ENCODE measurements at places on chromosomes 3 and 15. TPM values are rescaled to one million over a fixed set of nuclear protein-coding genes. Genes with fewer than 3 reads are reported as not detected.

DNA sequence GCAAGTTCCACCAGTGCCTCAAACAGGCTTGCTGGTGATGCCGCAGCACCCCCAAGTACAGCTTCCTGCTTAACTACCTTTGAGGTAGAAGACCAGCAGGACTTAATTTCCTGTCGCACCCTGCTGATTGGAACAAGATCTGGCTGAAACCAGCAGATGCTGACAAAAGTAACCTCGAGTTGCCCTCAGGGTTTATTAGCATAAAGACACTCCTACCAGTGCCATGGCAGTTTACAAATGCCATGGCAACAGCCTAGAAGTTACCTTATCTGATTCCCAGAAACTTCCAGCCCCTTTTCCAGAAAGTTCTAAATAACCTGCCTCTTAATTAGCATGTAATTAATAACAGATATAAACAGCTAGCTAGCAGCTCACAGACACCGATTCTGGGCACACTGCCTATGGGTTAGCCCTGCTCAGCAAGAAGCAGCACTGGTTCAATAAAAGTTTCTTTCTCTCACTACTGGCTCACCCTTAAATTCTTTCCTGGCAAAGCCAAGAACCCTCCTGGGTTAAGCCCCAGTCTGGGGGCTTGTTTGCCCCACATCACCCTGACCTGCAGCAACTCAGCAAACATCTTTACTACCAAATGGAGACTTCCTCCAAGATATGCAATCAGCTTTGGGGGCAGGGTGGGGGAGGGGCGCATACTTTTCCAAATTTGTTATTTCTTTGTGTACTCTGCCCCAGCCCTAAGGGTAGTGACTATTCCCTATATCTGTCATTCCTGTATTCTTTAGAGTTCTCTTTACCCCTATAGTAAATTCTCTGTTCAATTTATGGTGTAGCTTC lies 54.2 kb downstream of the MAP4 start:
- no peak overlapping the region for H3K27ac ChIP-seq
- DNase-seq: no peak
- no peaks in the 10 kb centered on the region for H3K36me3 ChIP-seq
- no peak overlapping the region for H3K4me3 ChIP-seq

DNA sequence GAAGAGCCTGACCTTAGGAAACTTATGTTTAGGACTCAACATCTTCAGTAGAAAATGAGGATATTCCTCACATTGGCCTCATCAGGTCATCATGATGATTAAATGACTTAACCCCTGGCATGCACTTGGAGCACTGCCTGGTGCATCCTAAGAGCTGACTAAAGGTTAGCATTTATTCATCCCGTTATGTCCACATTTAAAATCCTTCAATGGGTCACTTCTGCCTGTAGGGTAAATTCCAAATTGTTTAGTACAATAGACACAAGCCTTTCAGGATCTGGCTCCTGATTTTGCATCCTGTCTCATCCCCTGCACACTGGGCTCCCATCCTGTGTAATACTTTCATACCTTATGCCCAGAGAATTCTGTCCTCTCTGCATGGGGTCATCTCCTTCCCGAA lies 195.2 kb upstream of the MCTP2 start:
- no peak for DNase-seq
- H3K27me3 ChIP-seq: no peaks in the 10 kb centered on the region
- no peak overlapping the region for H3K4me3 ChIP-seq
- H3K27ac ChIP-seq: no peak overlapping the region
- H3K36me3 ChIP-seq: no peaks in the 10 kb centered on the region

GRCh38 chr3:179196098-179196497 lies 47.9 kb downstream of the PIK3CA start:
- H3K4me1 ChIP-seq: peaks cover 5% of the 10 kb centered on the region
- H3K4me3 ChIP-seq: no peak overlapping the region
- H3K36me3 ChIP-seq: peaks cover 2% of the 10 kb centered on the region
- no peak for DNase-seq
- H3K27ac ChIP-seq: no peak overlapping the region
- H3K27me3 ChIP-seq: no peaks in the 10 kb centered on the region

The IP6K1 gene
- 33.8 TPM for total RNA-seq

- H3K36me3 ChIP-seq: no peaks in the 10 kb centered on the region
- H3K4me1 ChIP-seq: no peaks in the 10 kb centered on the region
- DNase-seq: no peak
- no peaks in the 10 kb centered on the region for H3K27me3 ChIP-seq
Measured at GRCh38 chr3:87674397-87675161, 384.2 kb downstream of the CGGBP1 start.

The USP19 gene
- total RNA-seq: 37.8 TPM

GRCh38 chr3:35659768-35660167 lies 20.4 kb downstream of the ARPP21 start:
- no peaks in the 10 kb centered on the region for H3K27me3 ChIP-seq
- no peaks in the 10 kb centered on the region for H3K4me1 ChIP-seq

- no peak for DNase-seq
- no peak overlapping the region for H3K4me3 ChIP-seq
- H3K27me3 ChIP-seq: no peaks in the 10 kb centered on the region
Measured at GRCh38 chr3:141178551-141178950, 53.1 kb upstream of the PXYLP1 start.

- no peak for DNase-seq
- no peak overlapping the region for H3K4me3 ChIP-seq
- H3K36me3 ChIP-seq: no peaks in the 10 kb centered on the region
- H3K4me1 ChIP-seq: no peaks in the 10 kb centered on the region
- no peak overlapping the region for H3K27ac ChIP-seq
- H3K27me3 ChIP-seq: no peaks in the 10 kb centered on the region
Measured at GRCh38 chr15:70488002-70488605, 275.3 kb downstream of the UACA start.

- peaks cover 3% of the 10 kb centered on the region for H3K4me1 ChIP-seq
- no peaks in the 10 kb centered on the region for H3K27me3 ChIP-seq
- no peaks in the 10 kb centered on the region for H3K36me3 ChIP-seq
- H3K27ac ChIP-seq: no peak overlapping the region
- DNase-seq: peak; percentile 57
- peak overlapping the region; percentile 37 for H3K4me3 ChIP-seq
Measured at GRCh38 chr15:52112203-52112750, 298 bp downstream of the BCL2L10 start.

Data from ascending aorta (tissue), 2 donors.